ENCODE measurements at places on chromosomes 3 and 15.

- DNase-seq = no peak
Observed at GRCh38 chr3:35639254-35640186, at the start of gene ARPP21. Gene ARPP21 (plus strand): TSS chr3:35639525. CDS start chr3:35681752, 42,227 bp downstream.

GRCh38 chr3:169627073-169627472 is 36.4 kb downstream of the MECOM start:
- no peak for DNase-seq

DNA sequence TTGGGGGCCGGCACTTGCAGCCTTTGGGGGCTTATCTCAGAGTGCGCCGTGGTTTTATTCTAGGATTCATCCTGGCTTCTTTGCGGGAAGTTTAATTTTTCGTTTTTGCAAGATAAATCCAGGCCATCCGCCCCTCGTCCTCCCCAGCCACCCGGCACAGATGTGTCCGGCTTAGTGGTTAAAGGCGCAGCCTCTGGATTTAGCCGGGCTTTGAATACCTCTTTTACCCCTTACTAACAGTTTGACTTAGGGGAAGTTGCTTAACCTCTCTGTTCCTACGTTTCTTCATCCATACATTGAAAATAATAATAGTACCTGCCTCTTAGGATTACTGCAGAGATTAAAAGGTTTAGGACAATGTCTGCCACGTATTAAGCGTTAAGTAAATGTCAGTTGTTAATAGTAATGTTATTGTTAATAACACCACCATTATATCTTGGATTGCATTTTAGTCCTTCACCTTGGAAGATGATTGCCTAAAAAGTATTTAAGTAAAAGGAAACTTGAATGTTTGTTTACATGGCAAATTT is 714 bp downstream of the ECT2 start:
- DNase-seq = peak; percentile 29

GRCh38 chr3:154307363-154307762 is 16.9 kb downstream of the DHX36 start:
- DNase-seq = no peak

GRCh38 chr3:56825567-56826438 is 24.1 kb upstream of the ARHGEF3 start:
- no peak for DNase-seq

DNA sequence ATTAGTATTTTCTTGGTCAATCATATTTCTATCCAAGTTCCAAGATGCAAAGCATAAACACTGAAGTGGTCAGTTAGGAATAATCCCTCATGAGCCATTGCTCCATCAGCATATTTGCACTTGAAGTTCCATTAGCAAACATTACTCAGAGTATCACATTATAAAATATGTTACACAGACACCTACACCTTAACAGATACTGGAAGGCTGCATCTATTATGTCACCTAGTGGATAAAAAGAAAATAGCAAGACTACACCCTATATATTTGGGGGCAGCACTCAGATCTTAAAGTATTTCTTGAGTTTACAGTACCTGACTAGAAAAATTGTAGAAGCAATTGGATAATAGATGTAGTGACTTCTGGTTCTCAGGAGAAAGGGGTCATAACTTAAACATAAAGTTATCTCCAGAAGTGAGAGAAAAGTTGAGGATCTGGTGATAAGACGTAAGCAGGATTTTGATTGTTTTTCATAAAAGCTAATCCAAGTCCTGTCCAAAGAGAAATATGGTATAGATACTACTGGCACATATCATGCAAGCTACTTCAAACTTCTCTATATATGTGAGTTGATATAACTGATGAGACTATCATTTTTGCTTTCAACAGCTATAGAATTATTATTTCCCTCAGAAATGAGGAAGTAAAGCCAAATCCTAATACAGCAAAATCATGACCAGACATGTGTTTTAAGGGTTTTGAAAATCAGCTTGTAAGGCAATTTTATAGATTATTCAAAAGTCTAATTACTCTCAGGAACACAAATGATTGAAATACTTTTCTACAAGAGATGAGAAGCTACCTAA is 422.2 kb downstream of the GBE1 start:
- DNase-seq = peak; percentile 51

- no peak for DNase-seq
Observed at GRCh38 chr15:29942143-29942542, 119.9 kb upstream of the TJP1 start.

DNA sequence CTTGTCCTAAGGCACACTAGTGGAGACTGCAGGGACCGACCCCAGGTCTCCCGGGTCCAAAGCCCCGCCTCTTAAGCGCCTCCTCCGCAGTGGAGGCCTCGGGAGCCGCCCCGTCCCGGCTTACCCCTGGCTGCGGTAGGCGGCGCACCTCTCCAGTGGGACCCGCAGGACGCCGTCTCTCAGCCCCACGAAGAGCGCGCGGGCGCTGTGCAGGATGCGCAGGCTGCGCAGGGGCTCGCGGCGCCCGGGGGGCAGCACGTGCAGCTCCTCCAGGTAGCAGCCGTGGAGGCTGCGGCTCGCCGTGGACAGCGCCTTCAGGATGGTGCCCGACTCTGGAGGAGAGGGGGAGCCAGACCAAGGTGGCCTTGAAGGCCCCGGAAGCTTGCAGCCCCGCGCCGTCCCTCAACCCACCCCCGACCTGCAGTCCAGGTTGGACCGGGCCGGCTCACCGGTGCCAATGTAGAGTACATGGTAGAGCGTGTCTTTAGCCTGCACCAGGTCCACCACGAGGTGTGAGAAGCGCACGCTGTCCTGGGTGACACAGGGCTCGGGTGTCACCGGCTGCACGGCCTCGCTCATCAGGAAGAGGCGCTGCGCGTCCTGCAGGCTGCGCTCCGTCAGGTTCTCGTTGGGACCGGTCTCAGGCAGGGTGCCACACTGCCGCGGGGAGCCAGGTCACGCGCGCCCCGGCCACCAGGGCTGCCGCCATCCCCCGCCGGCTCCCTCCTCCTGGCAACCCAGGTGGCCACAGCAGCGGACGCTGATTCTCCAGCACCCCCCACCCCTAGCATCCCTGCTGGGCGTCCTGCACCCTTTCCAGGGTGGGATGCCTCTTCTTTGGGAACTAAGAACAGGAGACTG is 105.5 kb downstream of the SEMA5B start:
- DNase-seq = no peak
